ENCODE measurements at places on chromosomes 5 and 9. TPM values are rescaled to one million over a fixed set of nuclear protein-coding genes. Genes with fewer than 3 reads are reported as not detected.

CAVIN4 gene
- 9.8 TPM for total RNA-seq

CCDC183 gene
- total RNA-seq: 3.3 TPM

GABBR2 gene
- 0.45 TPM for total RNA-seq

EQTN gene
- total RNA-seq: not detected

GRIN1 gene
- total RNA-seq: 1.6 TPM

PCDHA1 gene
- 0.60 TPM for total RNA-seq

C5orf52 gene
- total RNA-seq: not detected

SV2C gene
- 16.3 TPM for total RNA-seq

MYO10 gene
- total RNA-seq: 30.9 TPM

TMEM171 gene
- not detected for total RNA-seq

GRM6 gene
- 0.46 TPM for total RNA-seq

IZUMO3 gene
- total RNA-seq: not detected

FLT4 gene
- total RNA-seq: 1.5 TPM

TSSK1B gene
- 0.37 TPM for total RNA-seq

SLC6A3 gene
- total RNA-seq: 0.09 TPM

CMYA5 gene
- total RNA-seq: 0.82 TPM

C9 gene
- not detected for total RNA-seq

HSD17B3 gene
- 3.4 TPM for total RNA-seq

DAB2IP gene
- total RNA-seq: 25.1 TPM

KIF4B gene
- total RNA-seq: 0.16 TPM

SLC24A2 gene
- 1.8 TPM for total RNA-seq

ADAMTSL2 gene
- 0.14 TPM for total RNA-seq

FRMD3 gene
- total RNA-seq: 3.8 TPM

CCL21 gene
- total RNA-seq: 0.83 TPM

PCDHA9 gene
- 2.3 TPM for total RNA-seq

SH2D3C gene
- total RNA-seq: 0.36 TPM

SEMA5A gene
- 2.3 TPM for total RNA-seq

BAG1 gene
- 28.5 TPM for total RNA-seq

RAD17 gene
- 42.9 TPM for total RNA-seq

NUTM2G gene
- total RNA-seq: 1.3 TPM

SPINK6 gene
- total RNA-seq: not detected

PRELID1 gene
- total RNA-seq: 66.2 TPM

PRDM9 gene
- 0.05 TPM for total RNA-seq

ADAM19 gene
- 7.8 TPM for total RNA-seq

ELOVL7 gene
- 0.69 TPM for total RNA-seq

IFNA2 gene
- not detected for total RNA-seq

MARCOL gene
- total RNA-seq: 0.44 TPM

PGGT1B gene
- total RNA-seq: 11.5 TPM

DRD1 gene
- total RNA-seq: 0.16 TPM

SAPCD2 gene
- total RNA-seq: 5.5 TPM

Data from motor neuron (in vitro differentiated cells).